Brain (organoid and tissue), 16 donors: ENCODE measurements at places on chromosomes 1 and 21.

DNA sequence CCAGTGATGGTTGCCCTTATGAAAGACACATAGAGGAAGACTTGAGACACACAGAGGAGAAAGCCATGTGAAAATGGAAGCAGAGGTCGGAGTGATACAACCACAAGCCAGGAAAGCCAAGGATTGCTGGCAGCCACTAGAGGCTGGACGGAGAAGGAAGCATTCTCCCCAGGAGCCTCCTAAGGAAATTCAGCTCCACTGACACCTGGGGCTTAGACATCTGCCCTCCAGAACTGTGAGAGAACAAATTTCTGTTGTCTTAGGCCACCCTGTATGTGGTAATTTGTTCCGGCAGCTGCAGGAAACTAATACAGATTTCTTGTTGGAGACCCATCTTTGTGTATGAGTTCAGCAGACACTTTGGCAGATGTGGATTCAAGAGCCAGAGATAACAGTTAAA is 126.9 kb upstream of the ATP1A1 start:
- no peak for DNase-seq

DNA sequence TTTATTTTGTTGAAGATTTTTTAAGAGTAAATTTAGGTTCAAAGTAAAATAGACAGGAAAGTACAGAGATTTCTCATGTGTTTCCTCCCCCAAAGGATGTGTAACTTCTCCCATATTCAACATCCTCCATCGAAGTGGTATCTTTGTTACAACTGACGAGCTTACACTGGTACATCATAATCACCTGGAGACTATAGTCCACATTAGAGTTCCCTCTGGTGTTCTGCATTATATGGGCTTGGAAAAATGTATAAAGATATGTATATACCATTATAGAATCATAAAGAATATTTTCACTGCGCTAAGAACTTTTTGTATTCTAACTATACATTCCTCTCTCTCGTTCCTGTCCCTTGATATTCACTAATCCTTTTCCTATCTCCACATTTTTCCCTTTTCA is 203.7 kb downstream of the AMY1C start:
- DNase-seq, result no peak

DNA sequence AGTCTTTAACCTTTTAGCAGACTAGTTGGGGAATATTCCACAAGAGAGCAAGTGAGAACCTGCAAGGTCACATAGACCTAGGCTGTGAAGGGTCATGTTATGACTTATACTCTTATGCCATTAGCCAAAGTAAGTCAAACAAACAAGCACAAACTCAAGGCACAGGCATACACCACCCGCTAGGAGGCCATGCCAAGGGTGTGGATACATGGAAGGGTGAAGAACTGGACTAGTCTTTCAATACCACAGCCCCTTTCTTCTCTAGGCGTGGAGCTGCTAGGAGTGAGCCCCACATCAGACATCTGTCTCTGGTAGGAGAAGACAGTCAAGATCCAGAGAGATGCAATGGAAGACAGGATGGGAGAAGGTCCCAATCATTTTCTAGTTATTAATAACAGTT is 68.6 kb downstream of the BACH1 start:
- no peak for DNase-seq

DNA sequence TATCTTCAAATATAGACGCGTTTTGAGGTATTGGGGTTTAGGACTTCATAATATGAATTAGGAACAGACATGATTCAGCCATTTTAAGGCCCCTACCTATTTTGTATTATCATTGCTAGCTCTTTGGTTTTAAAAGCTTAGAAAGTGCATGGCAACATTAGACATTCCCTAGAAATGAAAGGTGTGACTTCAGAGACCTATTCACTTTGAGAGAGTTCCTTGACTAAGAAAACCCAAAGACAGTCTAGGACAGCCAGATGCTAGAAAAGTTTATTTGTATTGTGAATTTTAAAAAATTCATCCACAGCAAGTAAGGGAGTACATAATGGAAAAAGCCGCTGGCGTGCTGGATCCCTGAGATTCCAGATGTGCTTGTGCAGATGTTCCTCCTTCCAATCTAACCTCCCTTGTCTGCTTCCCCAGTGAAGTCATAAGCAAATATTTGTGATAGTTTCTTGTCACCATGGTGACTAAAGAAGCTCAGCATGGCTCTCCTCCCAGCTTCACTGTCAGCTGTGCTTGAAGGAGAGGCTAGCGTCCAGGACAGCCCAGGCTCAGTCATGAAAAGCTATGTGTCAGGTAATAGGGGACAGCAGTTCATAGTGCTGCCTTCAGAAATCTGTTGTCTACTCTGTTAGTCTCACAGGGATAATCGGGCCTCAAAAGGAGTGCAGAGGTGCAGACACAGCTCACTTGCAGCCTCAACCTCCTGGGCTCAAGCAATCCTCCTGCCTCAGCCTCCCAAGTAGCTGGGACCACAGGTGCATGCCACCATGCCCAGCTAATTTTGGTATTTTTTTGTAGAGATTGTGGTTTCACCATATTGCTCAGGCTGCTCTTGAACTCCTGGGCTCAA is 34.8 kb downstream of the KPNA6 start:
- DNase-seq, result peak; percentile 56

GRCh38 chr1:208103597-208104513 is 140.3 kb downstream of the PLXNA2 start:
- no peak for DNase-seq

GRCh38 chr1:67339623-67340343 is 32.1 kb downstream of the IL12RB2 start:
- DNase-seq, result no peak

- DNase-seq, result no peak
Observed at GRCh38 chr21:44962403-44962966, 22.7 kb downstream of the SLX9 start.

- no peak for DNase-seq
Observed at GRCh38 chr1:8520483-8520966, 202.6 kb downstream of the SLC45A1 start.

DNA sequence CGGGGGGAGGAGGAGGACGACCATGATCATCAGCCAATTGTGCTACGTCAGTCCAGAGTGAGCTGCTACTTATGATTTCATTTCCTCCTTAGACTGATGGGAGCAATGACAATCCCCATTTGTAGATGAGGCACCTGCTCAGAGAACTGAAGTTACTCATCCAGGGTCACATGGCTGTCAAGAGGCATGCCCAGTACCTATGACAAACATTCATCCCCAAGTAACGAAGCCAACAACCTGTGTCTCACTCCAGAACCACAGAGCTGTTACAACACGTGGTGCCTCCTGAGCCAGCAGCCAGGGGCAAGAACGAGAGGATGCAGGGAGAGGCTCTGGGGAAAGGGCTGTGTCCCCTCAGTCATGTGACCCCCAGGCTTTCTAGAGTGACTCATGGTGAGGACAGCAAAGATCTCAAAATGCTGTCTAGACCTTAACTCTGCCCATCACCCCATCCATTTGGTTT is 93.6 kb downstream of the SIM2 start:
- DNase-seq, result no peak

GRCh38 chr1:160117709-160118183 is 2.2 kb downstream of the ATP1A2 start:
- peak; percentile 69 for DNase-seq

DNA sequence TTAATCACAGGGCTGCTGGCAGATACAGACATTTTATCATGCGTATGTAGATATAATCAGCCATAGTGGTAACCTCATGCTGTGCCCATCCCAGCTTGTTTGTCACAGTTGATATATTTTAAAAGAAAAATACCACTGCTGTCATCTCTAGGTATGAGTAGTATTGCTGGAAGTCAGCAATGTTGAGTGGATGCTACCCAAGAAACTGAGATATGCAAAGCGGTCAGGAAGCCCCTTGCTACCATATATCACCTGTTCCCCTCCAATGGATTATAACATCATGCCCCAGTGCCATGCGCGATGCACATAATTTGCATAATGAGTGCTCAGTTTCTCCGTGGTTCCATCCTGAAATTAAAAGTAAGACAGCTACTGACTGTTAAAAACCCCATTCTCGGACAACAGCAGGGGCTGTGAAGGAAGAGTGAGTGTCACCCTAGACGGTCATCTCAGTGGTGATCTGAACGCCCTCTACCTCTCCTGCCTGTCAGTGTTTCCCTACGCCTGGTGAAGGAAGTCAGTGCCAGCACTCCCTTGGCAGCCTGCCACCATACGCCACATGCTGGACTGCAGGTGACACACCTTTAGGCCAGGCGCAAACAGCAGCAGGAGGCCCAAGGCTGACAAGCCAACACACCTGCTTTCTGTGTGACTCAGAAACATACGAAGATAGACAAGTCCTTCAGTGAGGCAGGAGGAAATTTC is 2.7 kb downstream of the IL10RB start:
- DNase-seq, result peak; percentile 6

- no peak for DNase-seq
Observed at GRCh38 chr1:81312272-81312754, 488.4 kb upstream of the ADGRL2 start.

DNA sequence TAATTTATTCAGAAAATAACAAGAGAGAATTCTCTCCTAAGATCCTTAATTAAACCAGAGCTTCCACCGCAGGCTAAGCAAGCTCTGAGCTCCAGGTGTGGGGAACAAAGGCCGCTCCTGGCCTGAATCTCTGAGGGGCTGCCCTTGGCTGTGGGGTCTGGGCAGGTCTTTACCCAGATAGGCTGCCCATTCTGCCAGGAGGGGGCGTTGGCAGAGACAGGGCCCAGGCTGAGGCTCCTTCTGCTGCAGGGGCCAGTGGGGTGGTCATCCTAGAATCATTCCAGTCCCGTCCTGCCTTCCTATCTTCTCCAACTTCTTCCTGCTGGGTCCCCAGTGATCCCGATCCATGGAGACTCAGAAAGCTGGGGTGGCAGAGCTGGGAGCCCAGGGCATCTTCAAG is 82.9 kb upstream of the POU3F1 start:
- peak; percentile 24 for DNase-seq

DNA sequence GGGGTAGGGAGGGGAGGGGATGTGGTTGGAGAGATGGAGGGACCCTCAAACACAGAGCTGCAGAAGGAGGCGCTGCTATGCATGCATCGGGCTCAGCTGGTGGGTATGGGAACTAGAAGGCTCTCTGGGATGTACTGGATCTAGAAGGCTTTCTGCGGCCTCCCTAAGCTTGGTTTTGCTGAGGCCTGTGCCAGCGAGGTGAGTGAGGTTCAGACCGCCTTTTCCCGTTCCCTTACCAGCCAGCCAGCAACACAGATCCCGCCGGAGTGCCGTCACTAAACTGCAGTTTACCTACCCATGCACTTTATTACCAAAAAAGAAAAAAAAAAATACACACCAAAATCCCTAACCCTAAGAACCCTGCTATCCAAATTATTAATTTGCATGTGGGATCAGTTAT is 180.2 kb downstream of the PRDM16 start:
- no peak for DNase-seq

- DNase-seq, result no peak
Observed at GRCh38 chr1:226209307-226210059, 14.0 kb upstream of the MIXL1 start.

DNA sequence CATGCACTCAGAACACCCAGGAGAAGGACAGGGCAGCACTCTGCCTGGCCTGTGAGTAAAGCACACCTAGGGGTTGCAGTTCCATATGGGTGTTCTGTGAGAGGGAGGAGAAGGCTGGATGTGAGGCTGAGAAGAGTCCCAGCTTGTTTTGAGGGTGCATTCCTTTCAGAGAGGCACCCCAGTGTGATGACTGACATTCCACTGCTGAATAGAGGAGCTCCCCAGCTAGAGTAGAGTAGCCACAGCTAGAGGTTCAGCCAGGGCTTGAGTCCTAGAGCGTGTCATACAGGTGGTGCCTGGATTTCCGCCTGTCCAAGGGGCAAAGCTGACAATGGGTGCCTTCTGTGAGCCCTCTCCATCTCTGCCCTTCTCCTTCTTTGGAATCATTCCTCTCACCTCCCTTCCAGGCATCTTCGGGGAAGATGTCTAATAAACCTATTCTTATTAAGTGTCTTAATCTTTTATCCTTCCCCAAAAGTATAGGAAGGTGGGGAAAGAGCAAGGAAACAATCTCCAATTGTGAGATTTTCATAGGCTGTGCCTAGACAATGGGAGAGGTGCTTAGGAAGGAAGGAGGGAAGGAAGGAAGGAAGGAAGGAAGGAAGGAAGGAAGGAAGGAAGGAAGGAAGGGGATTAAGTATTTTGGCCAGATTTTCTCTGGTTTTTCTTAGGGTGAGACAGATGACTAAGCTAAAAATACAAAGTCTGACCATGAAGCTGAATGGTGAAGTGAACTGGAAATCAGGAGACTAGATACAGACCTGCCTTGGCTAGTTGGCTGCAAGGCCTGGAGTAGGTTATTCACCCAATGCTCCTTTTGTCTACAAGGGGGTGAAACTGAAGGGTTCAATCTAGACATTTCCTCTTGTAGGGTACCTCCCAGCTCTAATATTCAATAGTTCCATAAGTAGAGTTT is 43.6 kb upstream of the SYT6 start:
- no peak for DNase-seq

- DNase-seq, result no peak
Observed at GRCh38 chr1:156765666-156766065, 1.7 kb upstream of the PRCC start.

GRCh38 chr21:15247613-15248012 is 182.8 kb upstream of the NRIP1 start:
- DNase-seq, result no peak

DNA sequence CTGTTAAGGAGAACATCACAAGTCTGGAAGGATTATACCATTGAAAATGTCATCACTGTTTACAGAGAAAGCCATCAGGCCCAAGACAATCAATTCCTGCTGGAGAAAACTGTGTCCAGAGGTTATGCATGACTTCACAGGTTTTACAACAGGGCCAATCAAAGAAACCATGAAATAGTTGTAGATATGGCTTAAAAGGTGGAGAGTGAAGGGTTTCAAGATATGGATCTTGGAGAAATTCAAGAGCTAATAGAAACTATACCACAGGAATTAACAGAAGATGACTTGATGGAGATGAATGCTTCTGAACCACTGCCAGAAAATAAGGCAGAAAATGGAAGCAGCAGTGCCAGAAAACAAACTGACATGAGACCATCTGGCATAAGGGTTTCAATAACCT is 30.2 kb downstream of the USP1 start:
- no peak for DNase-seq

- no peak for DNase-seq
Observed at GRCh38 chr1:55526716-55527115, 311.6 kb upstream of the USP24 start.

- no peak for DNase-seq
Observed at GRCh38 chr1:85330214-85330631, 53.8 kb upstream of the BCL10 start.

GRCh38 chr1:223819730-223820514 is 25.8 kb downstream of the TP53BP2 start:
- DNase-seq, result no peak

DNA sequence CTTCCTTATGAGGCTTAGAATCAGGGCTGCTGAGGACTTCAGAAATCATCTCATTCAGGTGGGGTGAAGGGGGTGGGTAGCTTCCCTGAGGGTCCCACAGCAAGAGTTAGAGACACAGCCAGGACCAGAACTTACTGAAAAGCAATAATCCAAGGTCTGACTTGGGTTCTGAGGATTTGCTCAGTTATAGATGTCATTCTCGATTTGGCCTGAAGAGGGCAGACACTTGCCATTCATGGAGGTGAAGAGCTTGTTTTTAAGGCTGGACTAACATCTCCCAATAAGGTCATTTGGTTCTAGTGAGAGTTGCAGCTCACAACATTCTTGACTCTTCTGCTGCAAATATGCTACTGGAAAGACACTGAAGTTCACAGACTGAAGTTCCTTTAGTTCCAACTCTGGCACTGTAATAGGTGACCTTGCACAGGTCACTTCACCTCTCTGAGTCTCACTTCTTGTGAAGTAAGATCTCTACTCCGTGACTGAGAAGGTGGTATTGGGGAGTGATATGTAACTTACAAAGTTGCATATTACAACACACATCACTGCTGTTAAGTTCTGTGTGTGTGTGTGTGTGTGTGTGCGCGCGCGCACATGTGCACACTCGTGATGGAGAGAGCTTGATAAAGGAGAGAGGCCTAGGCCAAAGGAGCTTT is 69.8 kb upstream of the DIRAS3 start:
- peak; percentile 94 for DNase-seq

- no peak for DNase-seq
Observed at GRCh38 chr1:159054427-159054826, 22.1 kb downstream of the AIM2 start.
